ENCODE measurements at places on chromosomes 3 and 15. TPM values are rescaled to one million over a fixed set of nuclear protein-coding genes. Genes with fewer than 3 reads are reported as not detected.

The ZBED2 gene
- total RNA-seq = 0.49 TPM

The PLA2G4D gene
- total RNA-seq = not detected

The CRELD1 gene
- total RNA-seq = 51.0 TPM

The OSTN gene
- 7.3 TPM for total RNA-seq

The SHF gene
- total RNA-seq = 40.8 TPM

The KLHL40 gene
- total RNA-seq = 7.7 TPM

The TNFAIP8L3 gene
- total RNA-seq = 1.4 TPM

The CYP1A2 gene
- not detected for total RNA-seq

The MKRN2OS gene
- not detected for total RNA-seq

Measured in camera-type eye (tissue), 1 donor.